ENCODE measurements at places on chromosomes 4 and X. TPM values are rescaled to one million over a fixed set of nuclear protein-coding genes. Genes with fewer than 3 reads are reported as not detected.

SPANXD gene
- not detected for total RNA-seq

DNA sequence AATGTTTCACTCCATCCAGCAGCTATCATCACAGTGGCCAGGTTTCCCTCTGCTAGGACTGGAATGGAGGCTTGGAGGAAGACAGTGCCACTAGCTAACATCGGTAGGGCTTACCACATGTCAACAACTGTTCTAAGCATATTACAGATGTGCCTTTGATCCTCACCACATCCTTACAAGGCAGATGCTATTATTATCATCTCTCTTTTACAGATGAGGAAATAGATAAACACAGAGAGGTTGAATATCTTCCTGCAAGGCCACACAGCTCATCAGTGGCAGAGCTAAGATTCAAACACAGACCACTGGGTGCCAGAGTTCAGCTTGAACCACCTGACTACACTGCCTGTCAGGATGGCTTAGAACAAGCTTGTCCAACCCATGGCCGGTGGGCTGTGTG is 47.4 kb downstream of the MAMLD1 start:
- no peak for DNase-seq

GRCh38 chrX:137032341-137032694 is 1.5 kb downstream of the GPR101 start:
- no peak for DNase-seq

CXCL8 gene
- total RNA-seq, result 1.2 TPM

GRCh38 chr4:21090094-21090666 is 389.9 kb downstream of the PACRGL start:
- no peak for DNase-seq

UCP1 gene
- not detected for total RNA-seq

- peak; percentile 96 for DNase-seq
Measured at GRCh38 chr4:38319456-38320342, 344.3 kb upstream of the KLF3 start.

- no peak for DNase-seq
Measured at GRCh38 chr4:66298569-66298968, 628.3 kb upstream of the EPHA5 start.

DNA sequence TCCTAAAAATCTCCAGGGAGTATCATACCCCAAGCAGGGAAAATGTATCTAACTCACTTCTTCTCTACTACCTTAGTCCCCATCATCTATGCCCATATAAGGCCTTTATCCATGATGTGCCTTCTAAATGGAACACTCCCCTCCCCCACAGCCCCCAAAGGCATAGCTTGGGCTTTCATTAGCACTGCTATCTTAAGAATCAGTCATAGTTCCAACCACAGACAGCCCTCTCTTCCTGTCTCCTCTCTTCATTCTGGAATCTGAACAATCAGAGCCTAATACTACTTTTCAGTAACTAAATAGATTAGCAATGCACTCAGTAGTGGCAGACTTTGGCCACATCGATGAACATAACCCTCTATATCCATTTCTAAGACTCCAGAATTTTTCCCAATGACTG is 313.2 kb upstream of the DKK2 start:
- no peak for DNase-seq

Measured in cardiac septum (tissue), 1 donor.